ENCODE measurements at places on chromosomes 11 and 22. TPM values are rescaled to one million over a fixed set of nuclear protein-coding genes. Genes with fewer than 3 reads are reported as not detected.

Gene KRTAP5-1
- not detected for total RNA-seq

Gene EXPH5
- total RNA-seq = 2.1 TPM

Gene OR6A2
- 0.43 TPM for total RNA-seq

GRCh38 chr11:63933459-63933858, 5.3 kb upstream of the NAA40 start:
- no peak for DNase-seq
